Neural progenitor cell (in vitro differentiated cells): ENCODE measurements at places on chromosomes 2 and 18. TPM values are rescaled to one million over a fixed set of nuclear protein-coding genes. Genes with fewer than 3 reads are reported as not detected.

LIMS3 gene
- total RNA-seq = not detected in 2 replicates

- peaks cover under 1% of the 10 kb centered on the region for H3K4me1 ChIP-seq
- H3K4me3 ChIP-seq = no peak overlapping the region
- no peak for DNase-seq
- no peaks in the 10 kb centered on the region for H3K36me3 ChIP-seq
- peaks cover 86% of the 10 kb centered on the region for H3K27me3 ChIP-seq
Observed at GRCh38 chr18:57423821-57424220, 11.4 kb upstream of the ONECUT2 start.

DNA sequence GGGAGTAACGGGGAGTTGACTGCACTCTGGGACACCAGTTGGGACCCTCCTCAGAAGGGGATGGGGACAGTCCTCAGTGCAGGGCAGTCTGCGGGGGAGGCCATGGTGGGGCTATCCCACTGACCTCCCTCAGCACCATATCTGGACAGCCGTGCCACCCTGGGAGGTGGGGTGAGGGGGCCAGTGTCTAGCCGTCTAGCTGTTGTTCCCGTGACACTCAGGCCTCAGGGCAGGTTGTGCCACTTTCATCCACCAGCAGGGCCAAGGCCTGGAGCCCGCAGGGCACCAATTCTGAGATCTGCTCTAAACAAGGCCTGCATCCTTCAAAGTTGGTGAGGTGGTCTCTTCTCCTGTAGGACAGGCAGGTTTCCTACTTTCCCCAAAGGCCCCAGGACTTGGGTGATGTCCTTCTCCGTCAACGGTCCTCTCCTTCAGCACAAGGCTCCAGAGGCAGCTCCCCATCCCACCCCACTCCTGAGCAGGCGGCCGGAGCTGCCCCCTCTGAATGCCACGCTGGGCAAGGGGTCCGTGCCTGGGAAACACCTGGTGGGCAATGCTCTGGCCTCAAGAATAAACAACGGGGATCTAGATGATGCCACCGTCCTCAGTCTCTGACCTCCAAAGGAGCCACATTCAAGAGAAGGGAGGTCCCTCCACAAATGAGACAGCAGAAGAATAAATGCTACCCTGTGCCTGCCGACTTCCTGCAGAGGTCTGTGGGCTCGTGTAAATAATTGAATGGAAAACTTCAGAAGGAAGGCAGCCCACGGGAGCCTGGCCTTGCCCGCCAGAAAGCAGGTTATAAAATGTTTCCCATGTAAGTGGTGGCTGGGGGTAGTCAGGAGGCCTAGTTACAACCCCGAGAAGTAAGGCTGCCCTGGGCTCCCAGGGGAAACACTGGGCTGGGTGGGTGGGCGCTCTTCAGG, 42.8 kb upstream of the PTMA start:
- peak overlapping the region; percentile 32 for H3K4me3 ChIP-seq
- no peak for DNase-seq
- peaks cover 15% of the 10 kb centered on the region for H3K4me1 ChIP-seq
- H3K27ac ChIP-seq = peak overlapping the region; percentile 82
- H3K36me3 ChIP-seq = no peaks in the 10 kb centered on the region

- DNase-seq = no peak
- H3K27ac ChIP-seq = no peak overlapping the region
- H3K4me3 ChIP-seq = no peak overlapping the region
- H3K4me1 ChIP-seq = peaks cover 14% of the 10 kb centered on the region
- no peaks in the 10 kb centered on the region for H3K36me3 ChIP-seq
- H3K27me3 ChIP-seq = no peaks in the 10 kb centered on the region
Observed at GRCh38 chr2:135179689-135180088, 127.6 kb downstream of the RAB3GAP1 start.

SFTPB gene
- total RNA-seq = not detected in 2 replicates

ARHGAP15 gene
- total RNA-seq = 2.5 and 5.9 TPM in 2 replicates

GRCh38 chr18:8709248-8710059, 4.1 kb downstream of the MTCL1 start:
- peaks cover 29% of the 10 kb centered on the region for H3K4me1 ChIP-seq
- no peaks in the 10 kb centered on the region for H3K36me3 ChIP-seq
- no peak overlapping the region for H3K27ac ChIP-seq
- no peaks in the 10 kb centered on the region for H3K27me3 ChIP-seq
